Prostate gland (tissue), 2 donors: ENCODE measurements at places on chromosomes 7 and 10.

DNA sequence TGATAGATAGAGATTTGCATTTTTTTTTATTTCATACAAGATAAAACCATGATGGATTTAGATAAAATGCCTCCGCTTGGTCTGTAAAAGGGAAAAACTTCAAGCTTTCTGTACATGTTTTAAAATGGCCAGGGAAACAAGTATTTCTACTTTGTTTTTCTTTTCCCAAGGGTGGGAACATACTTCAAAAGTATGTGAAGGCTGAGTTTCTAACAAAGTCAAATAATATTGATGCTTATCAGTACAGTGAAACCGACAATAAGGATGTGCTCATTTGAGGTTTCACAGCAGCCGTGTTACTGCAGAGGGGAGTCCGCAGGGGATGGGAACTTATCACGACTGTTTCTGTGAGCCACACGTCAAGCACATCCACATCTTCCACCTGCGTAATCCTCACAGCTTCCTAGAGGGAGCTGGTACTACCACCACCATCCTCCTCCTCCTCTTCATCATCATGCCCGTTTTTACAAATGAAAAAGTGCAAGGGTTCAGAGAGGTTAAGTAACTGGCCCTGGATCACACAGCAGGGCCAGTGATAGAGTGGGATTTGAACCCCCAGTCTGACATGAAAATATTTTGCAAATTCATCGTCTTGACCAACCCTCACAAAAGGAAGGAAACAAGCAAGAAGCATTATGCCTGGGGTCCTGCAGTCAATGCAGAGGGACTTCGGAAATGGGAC lies 94.3 kb downstream of the GPR26 start:
- no peak for DNase-seq

DNA sequence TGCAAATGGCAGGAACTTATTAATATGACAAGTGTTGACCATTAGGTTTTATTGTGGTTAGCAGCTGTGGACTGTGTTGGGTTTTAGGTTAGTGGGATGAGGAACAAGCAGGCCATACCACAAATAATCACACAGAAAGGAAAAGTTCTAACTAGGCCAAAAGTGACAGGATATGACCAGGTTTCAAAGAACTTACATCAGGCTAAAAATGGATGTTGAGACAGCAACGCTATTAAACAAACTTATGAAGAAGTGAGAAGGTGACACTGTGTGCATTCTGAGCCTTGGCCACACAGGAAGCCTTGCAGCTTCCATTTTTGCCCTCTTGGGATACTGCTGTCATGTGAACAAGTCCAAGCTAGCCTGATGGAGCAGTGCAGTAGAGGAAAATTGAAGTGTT lies 568.8 kb downstream of the HTR7 start:
- DNase-seq: no peak

GRCh38 chr7:30996256-30996655 lies 32.5 kb downstream of the GHRHR start:
- no peak for DNase-seq

DNA sequence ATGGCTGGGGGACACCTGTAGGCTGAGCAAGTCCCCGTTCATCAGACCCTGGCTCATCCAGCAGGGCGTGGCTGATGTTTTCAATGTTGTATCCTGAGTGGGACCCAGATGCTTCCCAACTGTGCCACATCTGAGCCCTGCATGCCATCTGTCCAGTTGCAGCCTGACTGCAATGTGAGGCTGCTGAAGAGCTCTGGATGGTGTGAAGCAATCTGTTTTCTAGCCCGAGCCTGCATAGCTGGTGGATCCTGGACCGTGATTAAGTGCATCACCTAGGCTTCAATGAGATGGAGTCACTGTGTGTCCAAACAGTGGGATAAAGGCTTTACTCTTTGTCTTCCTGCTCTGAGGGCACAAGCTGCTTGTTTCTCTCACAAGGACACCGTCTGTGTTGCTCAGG lies 99.8 kb downstream of the TCF7L2 start:
- DNase-seq: no peak

GRCh38 chr7:157485361-157485831 lies 148.6 kb downstream of the DNAJB6 start:
- DNase-seq: no peak

DNA sequence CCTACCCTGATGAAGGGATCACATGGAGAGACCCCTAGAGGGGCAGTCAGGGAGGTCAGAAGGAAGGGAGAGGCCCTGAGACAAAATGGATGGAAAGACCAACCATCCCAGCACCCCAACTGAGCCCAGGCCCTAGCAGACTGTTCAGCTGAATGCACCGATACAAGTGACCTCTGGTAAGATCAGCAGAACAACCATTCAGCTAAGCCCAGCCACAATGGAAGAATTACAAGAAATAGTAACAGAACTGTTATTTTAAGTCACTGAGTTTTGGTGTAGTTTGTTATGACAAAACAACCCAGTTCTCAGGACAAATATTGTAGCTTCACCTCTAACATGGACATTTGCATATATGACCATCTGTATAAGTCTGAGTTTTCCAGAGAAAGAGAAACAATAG lies 210.4 kb upstream of the SVIL start:
- no peak for DNase-seq

- no peak for DNase-seq
Measured at GRCh38 chr7:33369888-33370287, 240.5 kb downstream of the BBS9 start.

- no peak for DNase-seq
Measured at GRCh38 chr10:133375357-133376115, 2.4 kb upstream of the ECHS1 start.

GRCh38 chr10:47404446-47404845 lies 20.4 kb upstream of the ZNF488 start:
- DNase-seq: peak; percentile 56
